ENCODE measurements at places on chromosomes 2 and 18.
A peak's percentile ranks its signal among the peaks of the same experiment; 100 is the strongest.

- no peak for DNase-seq
Measured at GRCh38 chr2:118576109-118576855, 271.2 kb downstream of the EN1 start.

- DNase-seq: no peak
Measured at GRCh38 chr2:155841442-155841841, 491.1 kb downstream of the NR4A2 start.

GRCh38 chr2:24919037-24919505 lies 966 bp downstream of the ADCY3 start:
- DNase-seq: peak; percentile 48

DNA sequence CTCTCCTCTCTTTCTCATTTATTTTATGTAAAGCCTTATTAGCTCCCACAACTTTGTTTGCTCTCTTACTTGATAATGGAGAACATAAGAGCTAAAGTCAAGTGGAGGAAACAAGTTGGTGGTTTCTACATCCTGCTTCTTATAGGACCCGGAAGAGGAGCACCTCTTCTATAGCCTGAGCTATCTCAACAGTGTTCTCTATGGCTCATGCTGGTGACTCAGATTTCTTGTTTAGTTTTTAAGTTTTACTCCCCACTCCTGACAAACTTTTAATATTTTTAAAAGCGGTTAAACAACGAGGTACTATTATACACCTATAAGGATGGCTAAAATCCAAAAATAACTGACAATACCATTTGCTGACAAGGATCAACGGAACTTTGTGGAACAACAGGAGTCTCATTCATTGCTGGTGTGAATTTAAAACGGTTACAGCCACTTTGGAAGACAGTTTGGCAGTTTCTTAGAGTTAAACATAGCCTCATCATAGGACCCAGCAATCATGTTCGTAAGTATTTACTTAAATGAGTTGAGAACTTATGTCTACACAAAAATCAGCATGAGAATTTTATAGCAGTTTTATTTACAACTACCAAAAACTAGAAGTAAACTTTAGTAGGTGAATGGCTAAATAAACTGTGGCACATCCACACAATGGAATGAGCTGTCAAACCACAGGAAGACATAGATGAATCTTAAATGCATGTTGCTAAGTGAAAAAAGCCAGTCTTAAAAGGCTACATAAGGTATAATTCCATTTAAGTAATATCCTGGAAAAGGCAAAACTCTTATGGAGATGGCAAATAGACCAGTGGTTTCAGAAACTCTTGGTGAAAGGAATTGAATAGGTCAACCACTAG lies 12.7 kb upstream of the CDC42EP3 start:
- no peak for DNase-seq

All from stimulated activated CD8-positive, alpha-beta memory T cell treated with anti-CD3 and anti-CD28 coated beads, Interleukin-4, amount 100 ng/mL, for 24 hours (primary cell).